ENCODE measurements at places on chromosomes 5 and 9.

- DNase-seq, result no peak
Measured at GRCh38 chr9:90665072-90665471, 22.4 kb upstream of the DIRAS2 start.

DNA sequence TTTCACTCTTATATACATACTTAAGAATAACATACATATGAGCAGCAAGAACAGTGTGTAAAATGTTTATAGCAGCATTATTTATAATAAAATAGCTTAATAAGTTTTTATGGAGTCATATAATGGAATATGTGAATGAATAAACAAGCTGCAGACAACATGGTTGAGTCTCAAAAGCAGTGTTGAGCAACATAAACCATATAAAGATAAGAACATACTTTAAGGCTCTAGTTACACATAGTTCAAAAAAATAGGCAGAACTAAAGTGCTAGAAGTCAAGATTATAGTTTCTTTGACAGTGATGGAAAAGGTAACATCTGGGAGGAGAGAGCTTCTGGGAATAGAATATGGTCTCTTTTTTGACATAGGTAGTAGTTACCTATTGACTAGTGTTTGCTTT, 53.7 kb upstream of the ADAMTS19 start:
- DNase-seq, result no peak

DNA sequence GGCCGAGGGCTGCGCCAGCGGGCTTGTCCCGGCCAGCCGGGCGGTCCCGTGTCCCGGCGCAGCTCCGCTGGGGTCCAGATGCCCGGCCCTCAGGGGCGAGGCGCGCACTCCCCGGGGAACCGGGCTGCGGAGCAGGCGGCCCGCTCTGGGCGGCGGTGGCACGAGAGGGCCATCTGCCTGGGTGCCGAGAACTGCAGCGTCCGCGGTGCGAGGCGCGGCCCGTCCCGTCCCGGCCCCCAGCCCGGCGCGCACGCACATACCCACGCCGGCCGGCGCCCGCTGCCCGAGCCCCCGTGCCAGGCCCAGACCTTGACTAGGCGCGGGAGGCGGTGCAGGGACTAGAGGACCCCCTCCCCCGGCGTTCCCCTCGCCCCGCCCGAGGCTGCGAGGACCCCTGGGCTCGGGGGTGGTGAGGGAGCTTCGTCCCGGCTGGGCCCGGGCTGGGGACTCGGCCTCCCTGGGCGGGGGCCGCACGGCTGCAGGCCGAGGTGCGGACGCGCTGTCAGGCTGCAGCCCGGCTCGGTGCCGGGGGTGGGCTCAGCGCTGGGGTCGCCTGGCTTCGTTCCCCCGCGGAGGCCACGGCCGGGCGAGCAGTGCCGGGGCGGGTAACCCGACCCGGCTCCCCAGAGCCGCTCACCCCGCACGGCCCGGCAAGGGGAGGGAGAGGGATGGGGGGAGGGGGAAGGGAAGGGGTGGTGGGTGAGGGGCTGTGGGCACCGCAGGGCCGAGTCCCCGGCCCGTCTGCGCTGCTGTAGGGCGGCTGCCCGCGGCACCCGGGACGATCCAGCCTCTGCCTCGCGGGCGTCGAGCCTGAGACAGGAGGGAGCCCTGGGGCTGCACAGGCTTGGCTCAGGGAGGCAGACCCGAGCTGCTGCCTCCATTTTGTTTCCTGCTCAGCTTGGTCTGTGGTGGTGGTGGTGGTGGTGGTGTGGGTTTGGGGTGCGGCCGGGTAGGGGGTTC, 1.2 kb upstream of the NSD1 start:
- no peak for DNase-seq

- DNase-seq, result no peak
Measured at GRCh38 chr5:117095346-117096332, 521.0 kb upstream of the SEMA6A start.

- no peak for DNase-seq
Measured at GRCh38 chr9:133200631-133201030, 8.4 kb downstream of the OBP2B start.

DNA sequence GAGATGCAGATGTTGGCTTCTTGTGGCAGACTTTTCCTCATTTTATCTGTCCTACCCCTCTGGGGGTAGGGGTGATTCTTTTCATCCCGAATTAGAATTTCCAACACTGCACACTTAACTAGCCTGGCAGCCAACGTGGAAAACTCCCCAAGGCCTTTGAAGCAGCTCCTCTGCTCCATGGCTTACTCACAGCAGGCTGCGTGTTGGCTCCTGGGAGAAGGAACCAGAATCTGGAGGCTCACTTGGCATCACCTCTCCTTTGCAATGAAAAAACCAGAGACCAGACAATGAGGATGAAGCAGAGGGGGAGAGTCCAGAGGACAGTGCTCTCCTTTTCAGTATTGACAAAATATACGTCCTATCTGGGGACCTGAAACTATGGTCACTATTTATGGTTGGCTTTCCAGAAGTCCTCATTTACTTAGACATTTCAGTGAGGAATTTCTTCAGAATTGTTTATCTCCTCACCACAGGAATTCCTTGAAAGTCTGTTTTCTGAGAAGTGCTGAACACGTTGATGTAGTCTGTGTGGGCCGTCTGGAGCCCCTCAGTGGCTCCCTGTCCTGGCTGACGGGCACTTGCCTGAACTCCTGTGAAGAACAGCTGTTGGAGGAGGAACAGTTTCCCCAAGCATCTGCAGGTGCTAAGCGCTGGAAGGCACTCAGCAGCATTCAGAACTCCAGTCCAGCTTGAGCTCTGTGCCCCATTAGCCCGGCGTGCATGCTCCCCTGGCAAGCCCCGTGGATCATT, 231.3 kb downstream of the RFK start:
- DNase-seq, result no peak

GRCh38 chr9:95457769-95458168, 59.0 kb downstream of the PTCH1 start:
- DNase-seq, result no peak

DNA sequence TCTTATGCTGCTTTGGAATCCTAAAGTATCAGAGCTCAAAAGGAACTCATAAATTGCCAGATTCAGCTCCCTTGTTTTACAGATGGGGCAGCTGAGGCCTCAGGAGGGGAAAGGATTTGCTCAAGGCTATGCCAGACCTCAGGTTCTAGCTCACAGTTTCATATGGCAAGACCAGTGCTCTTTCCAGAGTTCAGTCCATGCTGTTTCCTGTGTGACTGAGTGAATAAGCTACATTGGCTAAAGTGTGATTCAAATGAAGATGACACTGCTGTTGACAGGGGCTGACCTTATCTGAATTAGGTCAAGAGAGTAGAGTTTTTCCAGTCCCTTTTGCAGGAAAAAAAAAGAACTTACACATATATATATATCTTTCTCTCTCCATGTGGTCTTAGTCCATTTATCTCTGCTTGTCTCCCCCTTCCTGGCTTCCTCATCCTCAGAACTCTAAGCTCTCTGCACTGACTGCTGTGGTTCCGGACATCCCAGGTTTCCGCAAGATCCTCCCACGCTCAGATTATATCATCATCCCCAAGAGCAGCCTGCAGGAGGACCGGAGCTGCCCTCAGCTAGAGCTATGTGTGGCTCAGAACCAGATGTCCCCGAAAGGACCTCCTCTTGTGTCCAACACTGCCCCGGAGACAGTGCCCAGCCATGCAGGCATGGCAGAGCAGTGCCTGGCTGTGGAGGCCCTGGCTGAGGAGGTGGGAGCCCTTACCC, 9.3 kb downstream of the HMGXB3 start:
- DNase-seq, result no peak

- DNase-seq, result no peak
Measured at GRCh38 chr5:7756453-7756852, 94.5 kb downstream of the CFAP90 start.

DNA sequence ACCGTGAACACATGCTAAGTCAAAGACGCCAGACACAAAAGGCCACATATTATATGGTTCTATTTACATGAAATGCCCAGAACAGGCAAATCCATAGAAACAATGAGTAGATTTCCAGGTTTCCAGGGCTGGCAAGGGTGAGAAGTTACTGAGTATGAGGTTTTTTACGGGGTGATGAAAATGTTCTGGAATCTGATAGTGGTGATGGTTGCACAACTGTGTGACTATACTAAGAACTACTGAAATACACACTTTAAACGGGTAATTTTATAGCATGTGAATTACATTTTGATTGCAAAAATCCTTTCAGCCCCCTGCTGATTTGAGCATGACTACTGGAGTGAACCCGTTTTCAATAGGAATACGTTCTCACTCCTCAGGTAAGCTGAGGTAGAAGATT, 46.7 kb upstream of the TBC1D9B start:
- DNase-seq, result no peak

DNA sequence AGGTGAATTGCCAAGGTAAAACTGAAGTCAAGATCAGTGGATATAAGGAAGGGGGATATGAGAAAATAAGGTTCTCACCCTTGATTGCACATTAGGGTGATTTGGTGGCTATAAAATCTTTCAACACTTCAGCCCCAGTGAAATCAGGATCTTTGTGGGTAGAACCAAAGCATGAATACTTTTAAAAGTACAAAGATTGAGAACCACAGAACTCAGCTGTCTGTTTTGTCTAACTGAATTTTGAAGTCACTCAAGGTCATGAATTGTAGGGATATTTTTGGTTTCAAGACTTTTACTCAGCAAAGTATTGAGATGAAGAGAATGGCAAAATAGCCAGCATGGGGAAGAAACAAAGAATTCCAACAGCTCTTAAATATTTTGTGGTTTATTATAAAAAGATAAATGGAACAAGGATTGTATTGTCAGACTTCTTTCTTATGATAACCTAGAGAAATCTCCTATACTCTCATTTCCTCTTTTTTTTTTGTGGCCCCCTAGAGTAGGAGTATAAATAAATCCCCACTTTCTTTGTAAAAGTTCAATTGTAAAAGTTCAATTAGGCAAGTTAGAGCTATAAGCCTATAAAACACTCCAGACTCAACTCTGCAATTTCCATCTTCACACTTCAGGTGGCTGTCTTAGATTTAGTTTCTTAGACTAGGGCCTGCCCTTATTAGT, 272.9 kb downstream of the PDE4D start:
- DNase-seq, result no peak

DNA sequence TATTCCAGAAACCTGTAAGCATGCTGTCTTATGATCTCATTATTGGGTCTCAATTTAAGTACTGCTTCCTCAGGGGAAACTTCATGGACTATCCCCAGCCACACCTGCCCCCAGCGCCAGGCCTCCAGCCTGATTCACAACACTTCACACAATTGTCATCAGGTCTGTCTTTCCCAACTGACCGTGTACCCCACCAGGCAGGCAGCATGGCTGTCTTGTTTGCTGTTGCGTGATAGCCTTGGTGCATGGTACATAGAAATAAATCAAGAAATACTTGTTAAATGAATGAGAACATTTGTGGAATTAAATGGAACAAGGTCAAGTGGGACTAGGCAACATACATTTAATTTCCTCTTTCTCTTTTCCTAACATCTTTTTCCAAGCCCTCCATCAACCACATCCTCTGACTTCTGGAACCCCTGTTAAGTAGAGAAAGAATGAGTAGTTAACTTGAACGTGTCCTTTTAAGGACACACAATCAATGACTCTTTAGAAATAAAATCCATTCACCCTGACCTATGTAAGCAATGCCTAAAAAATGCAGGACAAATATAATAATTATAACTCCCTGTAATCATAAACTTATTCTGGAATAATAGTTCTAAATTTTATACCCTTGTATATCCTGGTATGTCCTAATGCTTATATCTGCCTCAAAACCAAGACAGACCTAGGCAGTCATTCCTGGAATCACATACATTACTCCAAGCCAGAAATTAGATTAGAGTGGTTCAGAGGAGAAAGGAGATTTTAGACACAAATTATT, 17.2 kb upstream of the THG1L start:
- no peak for DNase-seq

- DNase-seq, result no peak
Measured at GRCh38 chr5:115494570-115495289, 49.8 kb downstream of the FEM1C start.

DNA sequence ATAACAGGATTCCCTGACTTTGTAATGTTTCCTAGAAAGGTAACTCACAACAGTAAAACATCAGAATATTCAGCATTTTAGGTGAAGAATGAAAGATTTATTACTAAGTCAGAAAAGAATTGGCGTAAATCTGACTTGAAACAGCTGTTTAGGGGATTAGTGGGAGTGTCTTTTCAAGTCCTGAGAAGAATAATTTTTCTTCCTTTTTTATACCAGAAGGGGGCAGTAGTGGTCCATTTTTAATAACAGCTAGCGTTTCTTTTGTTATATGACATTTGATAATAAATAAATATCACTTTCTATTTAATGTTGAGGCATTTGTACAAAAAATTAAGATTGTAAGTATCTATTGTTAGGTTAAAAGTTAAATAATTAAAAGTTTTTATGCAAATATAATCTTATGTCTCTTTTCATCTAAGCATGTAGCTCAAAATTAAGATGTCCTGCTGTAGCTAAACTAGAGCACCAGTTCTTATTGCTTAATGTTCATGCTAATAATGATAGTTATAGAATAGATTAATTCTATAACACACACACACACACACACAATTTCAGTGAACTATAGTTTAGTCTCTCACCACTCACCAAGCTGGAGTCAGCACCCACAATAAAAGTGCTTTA, 258.7 kb upstream of the ARRDC3 start:
- no peak for DNase-seq
